Glomerular endothelial cell (primary cell): ENCODE measurements at places on chromosomes 7 and 10. TPM values are rescaled to one million over a fixed set of nuclear protein-coding genes. Genes with fewer than 3 reads are reported as not detected.

- DNase-seq, result no peak
Observed at GRCh38 chr10:14562218-14563075, 212.2 kb downstream of the FAM107B start.

DNA sequence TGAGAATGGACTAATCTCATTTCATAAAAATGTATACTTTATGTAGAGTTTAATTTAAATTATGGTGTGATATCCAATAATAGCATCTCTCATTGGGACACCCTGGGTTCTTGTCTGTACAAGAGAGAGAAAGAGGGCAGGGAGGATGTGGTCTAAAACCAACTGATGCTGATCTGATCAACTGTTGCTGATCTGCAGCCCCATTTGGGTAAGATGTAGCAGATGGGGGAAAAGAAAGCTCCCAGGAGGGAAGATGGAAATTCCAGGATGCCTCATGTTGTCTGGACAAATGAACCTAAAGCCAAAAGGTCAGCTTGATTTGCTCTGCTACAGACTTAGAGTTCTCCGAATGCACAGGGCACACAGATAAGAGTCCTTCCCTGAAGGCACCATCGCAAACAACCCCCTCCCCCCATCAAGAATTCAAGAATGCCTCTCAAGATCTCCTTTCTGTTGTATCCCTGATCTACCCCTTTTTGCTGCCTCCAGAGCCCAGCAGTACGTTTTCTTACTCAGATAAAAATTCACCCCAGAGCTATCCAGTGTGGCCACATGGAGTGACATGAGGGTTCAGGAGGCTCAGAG is 171.4 kb upstream of the INHBA start:
- DNase-seq, result no peak

RBP4 gene
- not detected in 2 replicates for total RNA-seq

DNA sequence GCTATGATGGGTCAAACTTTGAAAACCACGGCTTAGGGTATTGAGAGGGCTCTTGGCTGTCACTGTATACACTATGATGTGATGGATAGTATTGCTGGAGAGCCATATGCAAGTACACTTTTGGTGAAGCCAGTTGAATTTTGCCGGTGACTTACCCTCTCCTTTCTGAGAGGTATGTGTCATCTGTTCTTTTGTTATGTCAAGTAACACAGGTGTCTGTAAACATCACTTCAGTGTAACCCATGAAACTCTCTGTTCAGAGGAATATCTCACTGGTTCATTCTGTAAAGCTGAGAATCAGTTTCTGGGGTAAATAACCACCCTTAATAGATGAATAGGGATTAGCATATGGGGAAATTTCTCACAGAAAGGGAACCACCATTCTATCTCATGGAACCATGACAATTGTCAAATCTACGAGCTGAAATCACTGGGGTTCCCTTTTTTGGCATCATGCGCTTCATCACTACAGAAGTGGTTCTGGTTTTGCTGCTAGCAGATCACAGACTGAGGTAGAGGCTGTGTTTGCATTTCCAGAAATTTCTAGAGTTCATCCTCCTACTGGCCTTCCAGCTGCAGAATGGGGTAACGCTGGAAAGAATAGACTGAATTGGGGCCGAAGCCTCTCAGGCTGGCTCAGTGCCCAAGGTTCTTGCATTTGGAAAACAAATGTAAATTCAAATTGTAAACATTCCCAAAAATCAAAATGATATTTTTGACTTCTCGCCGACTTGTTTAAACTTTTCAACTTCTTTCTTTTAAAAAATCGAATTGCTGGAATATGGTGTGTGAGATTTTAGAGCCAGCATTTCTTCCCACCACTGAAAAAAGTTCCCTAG is 83.3 kb upstream of the CREB5 start:
- DNase-seq, result no peak
